ENCODE measurements at places on chromosomes 4 and X.

- no peak for DNase-seq
These were observed 21.1 kb upstream of the FRYL start for GRCh38 chr4:48801016-48801715.

DNA sequence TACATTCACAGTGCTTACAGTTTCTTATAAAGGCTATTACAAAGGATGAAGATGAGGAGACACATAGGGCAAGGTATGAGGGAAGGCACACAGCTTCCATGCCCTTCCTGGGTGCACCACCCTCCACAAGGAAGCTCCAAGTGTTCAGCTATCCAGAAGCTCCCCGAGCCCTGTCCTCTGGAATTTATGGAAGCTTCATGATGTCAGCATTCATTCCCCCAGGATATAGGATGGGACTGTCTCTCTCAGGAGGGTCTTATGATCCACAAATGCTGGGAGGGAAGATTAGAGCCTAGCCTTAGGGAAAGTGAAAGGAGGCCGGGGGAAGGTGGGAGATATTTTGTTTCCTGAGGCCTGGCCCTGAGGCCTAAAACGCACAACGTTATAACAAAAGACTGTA lies 236.0 kb downstream of the ANK2 start:
- no peak for DNase-seq

GRCh38 chrX:154649503-154650220 lies 3.7 kb downstream of the CTAG2 start:
- no peak for DNase-seq

GRCh38 chr4:143189528-143189927 lies 4.8 kb downstream of the USP38 start:
- DNase-seq, result no peak

DNA sequence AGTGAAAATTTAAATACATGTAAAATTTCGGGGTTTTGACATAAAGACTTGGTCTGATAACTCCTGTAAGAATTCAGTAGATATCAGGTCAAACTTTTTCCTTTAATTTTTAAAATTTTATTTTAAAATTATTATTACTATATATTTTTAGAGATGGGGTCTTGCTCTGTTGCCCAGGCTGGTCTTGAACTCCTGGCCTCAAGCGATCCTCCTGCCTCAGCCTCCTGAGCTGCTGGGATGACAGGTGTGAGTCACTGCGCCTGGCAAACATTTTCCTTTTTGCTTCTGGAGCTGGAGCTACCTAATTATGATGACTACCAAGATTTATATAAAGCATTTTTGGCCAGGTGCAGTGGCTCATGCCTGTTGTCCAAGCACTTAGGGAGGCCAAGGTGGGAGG lies 37.3 kb downstream of the KLHL15 start:
- DNase-seq, result no peak

DNA sequence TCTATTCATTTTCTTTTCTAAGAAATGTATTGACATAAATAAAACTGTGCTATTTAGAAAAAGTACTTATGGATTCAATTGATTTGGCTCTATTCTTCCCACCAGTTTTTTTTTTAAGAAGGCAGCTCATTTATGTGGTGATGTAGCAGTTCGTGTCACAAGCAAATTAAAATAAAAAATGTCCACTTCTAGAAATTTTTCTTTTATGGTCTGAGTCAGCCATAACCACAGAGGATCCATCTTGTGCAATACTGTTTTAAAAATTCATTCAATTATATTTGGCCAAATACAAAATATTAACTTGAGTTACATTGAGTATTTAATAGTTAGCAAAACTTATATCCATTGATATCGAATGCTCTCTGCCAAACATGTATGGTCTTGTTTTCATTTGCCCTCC lies 207.9 kb upstream of the FAT1 start:
- DNase-seq, result peak; percentile 63

GRCh38 chr4:109748114-109748513 lies 18.2 kb upstream of the PLA2G12A start:
- no peak for DNase-seq

DNA sequence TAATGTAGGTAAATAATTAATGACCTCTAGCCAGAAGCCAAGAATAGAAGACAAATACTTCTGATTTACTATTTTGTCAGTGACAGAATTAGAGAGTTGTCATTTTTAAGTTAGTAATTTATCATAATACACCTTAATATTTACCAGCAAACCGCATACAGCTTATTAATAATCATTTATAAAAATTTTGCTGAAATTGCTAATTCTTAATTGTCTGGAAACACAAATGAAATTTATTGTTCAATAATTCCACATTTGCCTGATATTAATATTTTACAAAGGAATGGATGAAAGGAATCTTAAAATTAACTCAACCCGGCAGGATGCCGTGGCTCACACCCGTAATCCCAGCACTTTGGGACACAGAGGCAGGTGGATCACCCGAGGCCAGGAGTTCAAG lies 44.7 kb downstream of the PROM1 start:
- DNase-seq, result no peak

DNA sequence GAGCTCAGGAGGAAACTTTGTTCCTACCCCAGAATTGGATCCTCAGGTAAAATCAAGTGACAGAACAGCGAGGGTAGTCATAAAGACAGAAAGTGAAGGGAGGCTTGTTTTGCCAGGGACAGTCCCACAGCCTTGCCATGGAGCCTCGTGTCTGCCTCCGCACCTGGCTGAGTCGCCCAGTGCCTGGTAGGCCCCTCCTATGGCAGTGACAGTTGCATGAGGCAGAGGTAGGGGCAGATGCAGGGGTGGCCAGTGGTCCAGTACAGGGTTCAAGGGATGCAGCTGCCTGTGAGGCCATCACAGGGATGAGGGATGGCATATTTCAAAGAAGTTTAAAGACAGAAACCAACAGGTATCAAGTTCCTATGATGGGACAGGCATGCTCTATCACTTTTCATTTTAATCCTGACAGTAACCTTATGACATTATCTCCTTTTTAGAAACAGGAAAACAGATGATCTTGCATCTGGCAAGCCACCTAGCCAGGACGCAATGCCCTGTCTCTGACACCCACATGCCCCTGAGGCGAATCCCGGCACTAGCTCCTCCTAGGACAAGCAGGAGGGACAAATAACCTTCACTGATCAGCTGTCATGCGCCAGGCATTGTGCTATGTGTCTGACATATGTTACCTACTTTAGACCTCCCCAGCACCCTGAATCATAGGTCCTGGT lies 127.4 kb upstream of the ENPP6 start:
- no peak for DNase-seq

DNA sequence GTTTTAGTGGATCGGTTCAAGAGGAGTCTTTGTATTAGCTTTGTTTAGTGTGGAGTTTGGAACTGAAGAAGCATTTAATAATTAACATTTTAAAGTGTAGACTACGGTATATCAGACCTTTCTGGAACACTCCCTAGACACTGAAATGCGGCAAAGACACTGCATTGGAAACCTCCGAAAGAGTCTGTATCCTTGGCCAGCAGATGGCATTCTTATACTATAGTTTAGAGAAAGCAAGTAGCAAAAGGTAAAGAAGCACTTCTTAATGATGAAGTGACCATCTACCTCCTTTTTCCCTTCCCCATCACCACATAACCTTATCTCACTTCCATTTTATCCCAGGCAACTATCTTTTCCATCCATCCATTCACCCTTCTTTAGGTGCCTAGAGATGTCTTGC lies 7.6 kb downstream of the FABP2 start:
- DNase-seq, result peak; percentile 36

DNA sequence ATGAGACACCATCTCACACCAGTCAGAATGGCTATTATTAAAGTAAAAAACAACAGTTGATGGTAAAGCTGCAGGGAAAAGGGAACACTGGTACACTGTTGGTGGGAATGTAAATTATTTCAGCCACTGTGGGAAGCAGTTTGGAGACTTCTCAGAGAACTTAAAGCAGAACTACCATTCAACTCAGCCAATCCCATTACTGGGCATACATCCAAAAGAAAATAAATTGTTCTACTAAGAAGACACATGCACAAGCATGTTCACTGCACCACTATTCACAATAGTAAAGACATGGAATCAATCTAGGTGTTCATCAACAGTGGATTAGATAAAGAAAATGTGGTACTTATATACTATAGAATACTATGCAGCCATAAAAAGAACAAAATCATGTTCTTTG lies 135.0 kb downstream of the REELD1 start:
- DNase-seq, result no peak

DNA sequence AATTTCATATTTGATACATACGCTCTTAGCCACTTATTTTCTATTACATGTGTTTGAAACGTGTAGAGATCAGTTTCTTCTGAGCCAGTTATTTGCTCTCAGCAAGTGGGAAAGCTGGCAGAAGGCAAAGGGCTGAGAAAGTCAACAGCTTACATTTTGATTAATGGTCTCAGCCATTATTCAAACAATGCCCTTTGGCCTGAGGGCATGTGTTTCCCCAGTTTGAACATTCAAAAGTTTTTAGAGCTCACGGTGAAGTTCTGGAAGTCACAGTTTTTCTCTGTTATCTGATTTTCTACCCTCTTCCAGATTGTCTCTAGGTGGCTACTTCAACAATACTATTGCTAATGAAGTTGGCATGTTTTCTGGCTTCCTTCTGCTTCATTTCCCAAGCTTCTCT lies 591.8 kb upstream of the CPEB2 start:
- no peak for DNase-seq

GRCh38 chrX:132742246-132742645 lies 216.2 kb downstream of the HS6ST2 start:
- peak; percentile 57 for DNase-seq

Measured in MV-4-11 (cell line).